Left ventricle myocardium inferior (tissue), 1 donor: ENCODE measurements at places on chromosomes 4 and X. TPM values are rescaled to one million over a fixed set of nuclear protein-coding genes. Genes with fewer than 3 reads are reported as not detected.

Gene GAGE2A
- not detected for total RNA-seq

DNA sequence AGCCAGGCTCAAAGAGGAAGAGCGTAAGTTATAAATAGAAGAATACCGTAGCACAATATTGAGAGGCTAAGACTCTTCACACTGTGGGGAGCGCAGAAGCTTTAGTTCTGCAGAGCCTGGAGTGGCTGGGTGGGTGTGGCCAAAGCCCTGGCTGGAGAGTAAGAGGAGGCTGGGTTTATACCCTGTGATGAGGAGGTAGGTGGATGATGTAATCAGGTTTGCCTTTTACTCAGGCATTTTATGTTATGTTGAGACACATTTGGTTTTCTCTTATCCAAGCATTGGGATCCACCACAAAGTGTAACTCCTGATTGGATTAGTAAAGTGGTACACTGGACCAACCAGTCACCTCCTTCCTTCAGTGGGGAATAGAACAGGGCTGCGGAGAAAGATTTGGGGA, 13.9 kb downstream of the CDS1 start:
- no peak for DNase-seq

DNA sequence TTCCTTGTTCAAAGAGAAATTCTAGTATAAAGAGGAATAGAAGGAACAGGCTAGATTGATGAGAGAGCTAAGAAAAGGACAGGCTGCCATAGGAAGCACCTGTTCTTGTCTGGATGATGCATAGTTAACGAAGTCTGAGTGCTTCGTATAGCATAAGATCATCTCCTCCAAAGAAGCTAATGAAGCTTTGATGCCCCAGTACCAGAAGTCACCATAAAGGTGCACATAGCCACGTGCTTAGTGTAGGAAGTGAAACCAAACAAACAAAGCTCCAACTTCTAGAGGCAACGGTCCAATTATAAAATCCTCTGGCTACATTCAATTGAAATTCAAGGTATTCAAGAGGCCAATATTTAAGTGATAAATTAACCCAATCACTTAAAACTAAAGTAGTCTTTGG, 31.0 kb downstream of the AFAP1 start:
- no peak for DNase-seq

DNA sequence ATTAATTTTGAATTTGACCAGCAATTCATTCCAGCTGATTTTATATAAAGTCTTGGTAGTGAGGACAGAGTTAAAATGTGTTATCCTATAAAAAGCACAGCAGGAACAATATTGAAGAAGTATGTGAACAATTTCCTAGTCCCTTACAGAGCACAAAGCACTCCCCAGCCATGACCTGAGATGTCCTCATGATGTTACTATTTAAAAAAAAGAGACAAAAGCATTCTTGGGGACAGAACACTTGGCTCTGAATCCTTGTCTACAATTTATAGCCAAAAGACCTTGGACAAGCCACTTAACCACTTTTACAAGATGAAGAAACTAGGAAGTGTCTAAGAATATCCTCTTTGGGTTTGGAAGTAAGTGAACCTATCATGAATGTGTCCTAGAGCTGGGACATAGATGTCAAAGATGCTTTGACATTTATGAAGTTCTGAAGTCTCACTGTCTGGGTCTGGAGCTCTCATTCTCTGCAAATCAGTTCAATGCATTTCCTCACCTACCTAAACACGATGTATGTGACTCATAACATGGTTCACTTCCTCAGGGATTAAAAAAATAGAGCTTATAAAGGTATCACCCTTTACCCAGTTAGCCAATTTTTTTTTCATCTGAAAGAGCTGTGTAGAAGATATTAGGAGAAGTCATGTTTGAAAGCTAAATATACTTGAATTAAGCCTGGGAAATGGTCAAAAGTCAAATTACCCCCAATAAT, 61.4 kb downstream of the IGFBP7 start:
- DNase-seq, result no peak

DNA sequence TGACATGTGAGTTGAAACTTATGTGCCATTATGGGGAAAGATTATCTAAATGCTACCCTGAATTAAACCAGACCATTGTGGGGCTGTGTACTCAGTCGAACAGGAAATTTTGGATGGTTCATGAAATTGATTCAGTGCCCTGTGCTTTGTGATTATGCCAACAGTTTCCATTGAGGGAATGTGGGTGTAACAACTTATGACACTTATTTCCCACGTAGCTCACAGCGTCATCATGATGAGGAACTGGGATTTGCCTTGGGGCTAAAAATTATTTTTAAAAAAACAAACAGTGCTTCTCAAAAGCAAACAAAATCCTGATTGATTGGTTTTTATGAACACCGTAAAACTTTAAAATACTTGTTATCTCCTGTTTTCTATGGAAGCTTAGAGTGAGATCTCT, 8.3 kb upstream of the CLTRN start:
- DNase-seq, result no peak

DNA sequence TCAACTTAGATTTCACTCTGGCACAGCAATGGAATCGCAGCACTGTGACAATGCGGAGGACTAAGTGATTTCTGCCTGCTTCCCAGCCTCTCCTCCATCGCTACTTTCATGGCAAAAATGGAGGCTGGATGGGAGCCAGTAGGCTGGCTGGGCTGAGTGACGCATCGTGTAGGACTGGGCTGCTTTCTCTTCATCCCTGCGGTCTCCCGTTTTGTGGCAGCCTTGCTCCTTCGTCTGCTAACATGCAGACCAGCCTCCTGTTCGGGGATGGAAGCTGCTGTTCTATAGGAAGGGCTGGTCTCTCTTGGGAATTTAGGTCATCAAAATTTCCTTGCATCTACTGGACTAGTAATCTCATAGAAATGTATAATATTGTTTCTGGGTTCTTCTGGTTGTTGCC, 15.8 kb upstream of the RGS12 start:
- DNase-seq, result no peak

GRCh38 chrX:15939737-15940136, 85.1 kb upstream of the AP1S2 start:
- no peak for DNase-seq

GRCh38 chr4:112182604-112183003, 37.4 kb downstream of the FAM241A start:
- DNase-seq, result no peak

- no peak for DNase-seq
Measured at GRCh38 chr4:98728433-98728832, 70.0 kb upstream of the TSPAN5 start.

DNA sequence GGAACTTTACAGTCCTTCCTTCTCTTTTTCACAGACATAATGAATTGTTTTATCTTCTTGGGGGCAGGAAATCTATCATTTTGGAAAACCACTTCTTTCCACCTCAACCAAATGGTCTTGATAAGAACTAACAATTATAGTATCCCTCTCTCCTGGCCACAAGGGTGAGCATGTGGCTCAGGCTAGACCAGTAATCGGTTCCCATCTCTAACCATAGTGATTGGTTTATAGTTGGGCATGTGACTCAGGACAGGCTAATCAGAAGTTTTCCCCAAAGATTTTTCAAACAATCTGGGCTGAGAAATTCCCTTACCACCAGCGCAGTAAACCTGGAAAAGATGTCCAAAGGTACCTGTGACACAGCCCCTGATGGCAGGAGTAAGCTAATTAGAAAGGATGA, 4.0 kb upstream of the CXorf66 start:
- DNase-seq, result no peak

GRCh38 chrX:132624466-132624865, 135.6 kb upstream of the MBNL3 start:
- no peak for DNase-seq

Gene DKK2
- 4.2 TPM for total RNA-seq

- no peak for DNase-seq
Measured at GRCh38 chr4:77795326-77795725, 23.8 kb downstream of the CNOT6L start.

- no peak for DNase-seq
Measured at GRCh38 chr4:10929818-10930217, 245.2 kb upstream of the CLNK start.

DNA sequence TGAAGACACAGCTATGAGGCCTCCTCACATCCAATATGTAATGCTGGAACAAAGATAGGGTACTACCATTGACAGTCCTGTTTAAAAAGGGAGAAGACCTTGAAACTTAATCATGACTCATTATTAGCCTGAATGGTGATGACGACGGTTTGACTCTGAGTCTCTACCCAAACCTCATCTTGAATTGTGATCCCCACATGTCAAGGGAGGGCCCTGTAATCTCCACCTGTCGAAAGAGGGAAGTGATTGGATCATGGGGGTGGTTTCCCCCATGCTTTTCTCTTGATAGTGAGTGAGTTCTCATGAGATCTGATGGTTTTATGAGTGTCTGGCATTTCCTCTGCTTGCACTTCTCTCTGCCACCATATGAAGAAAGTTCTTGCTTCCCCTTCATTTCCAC, 395.3 kb upstream of the CPEB2 start:
- DNase-seq, result no peak

DNA sequence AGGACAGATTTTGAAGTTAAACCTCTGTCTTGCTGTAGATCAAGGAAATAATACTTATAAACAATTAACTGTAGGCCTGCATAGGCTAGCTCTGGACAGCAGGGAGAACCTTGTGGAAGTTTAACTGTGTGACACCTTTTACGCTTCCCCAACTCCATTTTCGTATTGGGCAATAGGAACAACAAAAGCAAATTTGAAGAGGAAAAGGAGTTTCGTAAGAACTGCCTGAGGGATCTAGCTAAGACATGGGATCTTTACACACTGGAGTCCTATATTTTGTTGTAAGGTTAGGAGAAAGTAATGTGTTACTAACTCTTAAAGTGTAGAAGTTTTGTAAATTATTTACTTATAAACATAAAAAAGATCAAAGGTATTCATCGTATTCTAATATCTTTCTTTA, 324.9 kb upstream of the CASK start:
- no peak for DNase-seq

DNA sequence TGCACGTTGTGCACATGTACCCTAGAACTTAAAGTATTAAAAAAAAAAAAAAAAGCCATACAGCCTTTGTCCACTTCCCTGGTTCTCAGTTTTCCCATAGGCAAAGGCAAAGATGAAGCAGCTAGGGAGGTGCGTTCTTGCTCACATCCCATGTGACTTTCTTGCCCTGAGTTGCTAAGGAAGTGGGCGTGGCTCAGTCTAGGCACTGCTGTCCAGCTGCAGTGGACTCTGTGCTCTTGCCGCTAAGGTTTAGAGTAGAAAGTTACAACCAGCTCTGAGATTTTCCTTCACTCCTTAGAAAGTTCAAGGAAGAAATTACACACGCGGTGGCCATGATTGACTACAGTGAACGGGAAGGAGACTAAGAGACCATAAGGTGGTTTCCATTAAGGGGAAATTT, 144.7 kb downstream of the NAA11 start:
- DNase-seq, result no peak

DNA sequence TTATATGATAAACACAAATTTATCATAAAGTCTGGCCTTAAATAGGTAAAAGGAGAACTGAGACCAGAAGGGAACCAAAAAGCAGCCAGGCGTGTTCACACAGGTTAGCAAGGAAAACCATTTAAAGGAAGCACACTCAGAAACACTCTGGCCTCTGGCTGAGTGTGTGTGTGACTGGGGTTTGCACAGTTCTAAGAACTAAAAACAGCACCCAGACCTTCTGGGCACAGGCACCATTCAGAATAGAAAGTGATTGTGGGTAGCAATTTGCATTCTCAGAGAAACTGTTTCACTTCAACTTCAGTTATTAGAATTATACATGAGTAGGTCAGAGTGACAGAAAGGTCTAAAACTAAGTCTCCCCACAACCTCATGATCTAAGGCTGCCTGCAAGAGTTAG, 10.0 kb downstream of the GPR82 start:
- DNase-seq, result no peak

DNA sequence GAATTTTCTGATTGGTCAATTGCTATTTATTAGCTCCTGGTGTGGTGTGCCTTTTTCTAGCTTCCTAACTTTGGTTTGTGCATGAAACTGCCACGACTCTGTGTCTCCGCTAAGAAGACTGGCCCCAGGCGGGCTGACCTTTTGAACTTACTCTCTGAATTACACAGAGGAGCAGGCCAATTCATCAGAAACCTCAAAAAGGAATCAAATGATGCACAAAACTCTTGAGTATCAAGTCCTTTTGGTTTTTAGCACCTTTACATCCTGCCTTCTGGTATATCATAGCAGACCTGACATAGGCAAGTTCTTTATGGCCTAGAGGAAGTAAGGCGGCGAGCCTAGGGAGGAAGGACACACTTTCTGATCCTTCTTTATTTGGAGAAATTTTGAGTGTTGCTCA, 17.6 kb downstream of the TKTL1 start:
- DNase-seq, result no peak

Gene TDO2
- total RNA-seq, result not detected

DNA sequence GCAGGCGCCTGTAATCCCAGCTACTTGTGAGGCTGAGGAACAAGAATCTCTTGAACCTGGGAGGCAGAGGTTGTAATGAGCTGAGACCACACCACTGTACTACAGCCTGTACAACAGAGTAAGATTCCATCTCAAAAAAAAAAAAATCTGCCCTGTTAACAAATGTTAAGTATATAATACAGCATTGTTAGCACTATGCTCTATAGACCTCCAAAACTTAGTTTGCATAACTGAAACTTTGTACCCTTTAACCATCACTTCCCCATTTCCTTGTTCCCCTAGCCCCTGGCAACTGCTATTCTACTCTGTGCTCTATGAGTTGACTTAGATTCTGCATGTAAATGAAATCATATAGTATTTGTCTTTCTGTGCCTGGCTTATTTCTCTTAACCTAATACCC, 76.7 kb downstream of the TAB3 start:
- no peak for DNase-seq

DNA sequence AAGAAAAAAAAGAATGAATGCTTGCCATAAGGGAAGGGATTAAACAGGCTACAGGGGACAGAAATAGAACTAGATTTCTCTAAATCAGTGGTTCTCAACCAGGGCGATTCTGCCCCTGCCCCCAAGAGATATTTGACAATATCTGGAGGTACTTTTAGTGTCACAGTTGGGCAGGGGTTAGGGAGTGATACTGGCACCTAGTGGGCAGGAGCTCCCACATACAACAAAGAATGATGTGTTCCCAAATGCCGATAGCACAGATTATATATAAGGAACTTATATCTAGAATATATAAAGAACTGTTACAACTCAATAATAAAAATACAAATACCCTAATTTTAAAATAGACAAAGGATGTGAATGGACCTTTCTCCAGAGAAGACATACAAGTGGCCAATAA, 14.7 kb downstream of the S100G start:
- no peak for DNase-seq

- DNase-seq, result no peak
Measured at GRCh38 chrX:107978707-107979307, 3.4 kb downstream of the TEX13B start.

DNA sequence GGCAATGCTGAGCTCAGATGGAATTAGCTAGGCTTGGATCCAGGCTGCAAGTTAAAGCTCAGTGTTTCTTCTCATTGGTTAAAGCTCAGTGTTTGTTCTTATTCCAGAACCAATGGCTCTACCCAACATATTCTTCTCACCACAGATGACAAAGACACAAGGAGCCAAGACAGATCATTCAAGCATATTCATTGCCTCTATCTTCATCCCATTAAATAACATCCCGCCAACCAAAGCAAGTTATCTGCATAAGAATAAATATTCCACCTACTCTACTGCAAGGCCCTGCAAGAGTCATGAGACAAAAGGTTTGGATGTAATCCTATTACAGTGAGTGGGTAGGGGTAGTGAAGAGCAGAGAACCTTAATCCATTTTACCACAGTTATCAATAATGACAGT, 766.5 kb downstream of the C4orf33 start:
- DNase-seq, result no peak

Gene NXF2B
- not detected for total RNA-seq

Gene SSX4B
- not detected for total RNA-seq

Gene TLR10
- not detected for total RNA-seq

- no peak for DNase-seq
Measured at GRCh38 chr4:99754756-99755155, 61.9 kb upstream of the DAPP1 start.

Gene COL4A5
- total RNA-seq, result 10.8 TPM

- DNase-seq, result no peak
Measured at GRCh38 chrX:69142788-69143469, 22.3 kb downstream of the PJA1 start.
